ENCODE measurements at places on chromosomes 1 and 21.

DNA sequence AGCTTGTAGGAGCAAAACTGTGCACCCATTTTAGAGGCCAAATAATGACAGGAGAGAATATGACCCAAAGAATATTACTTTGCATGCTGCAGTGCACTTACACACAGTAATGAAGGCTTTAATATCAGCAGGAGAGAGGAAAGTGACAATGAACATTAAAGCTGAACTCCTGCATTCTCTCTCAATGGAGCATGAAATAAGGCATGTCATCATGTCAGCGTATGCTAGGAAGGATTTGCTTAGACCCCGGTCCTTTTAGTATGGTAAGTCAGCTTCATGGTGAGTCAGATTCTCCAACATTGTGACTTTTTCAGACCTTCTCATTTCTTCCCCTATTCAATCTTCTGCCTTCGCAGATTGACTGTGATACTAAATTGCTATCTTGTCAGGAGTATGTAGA is 210.7 kb upstream of the TMPRSS15 start:
- DNase-seq = no peak

GRCh38 chr1:57603696-57604095 is 179.8 kb upstream of the DAB1 start:
- no peak for DNase-seq

DNA sequence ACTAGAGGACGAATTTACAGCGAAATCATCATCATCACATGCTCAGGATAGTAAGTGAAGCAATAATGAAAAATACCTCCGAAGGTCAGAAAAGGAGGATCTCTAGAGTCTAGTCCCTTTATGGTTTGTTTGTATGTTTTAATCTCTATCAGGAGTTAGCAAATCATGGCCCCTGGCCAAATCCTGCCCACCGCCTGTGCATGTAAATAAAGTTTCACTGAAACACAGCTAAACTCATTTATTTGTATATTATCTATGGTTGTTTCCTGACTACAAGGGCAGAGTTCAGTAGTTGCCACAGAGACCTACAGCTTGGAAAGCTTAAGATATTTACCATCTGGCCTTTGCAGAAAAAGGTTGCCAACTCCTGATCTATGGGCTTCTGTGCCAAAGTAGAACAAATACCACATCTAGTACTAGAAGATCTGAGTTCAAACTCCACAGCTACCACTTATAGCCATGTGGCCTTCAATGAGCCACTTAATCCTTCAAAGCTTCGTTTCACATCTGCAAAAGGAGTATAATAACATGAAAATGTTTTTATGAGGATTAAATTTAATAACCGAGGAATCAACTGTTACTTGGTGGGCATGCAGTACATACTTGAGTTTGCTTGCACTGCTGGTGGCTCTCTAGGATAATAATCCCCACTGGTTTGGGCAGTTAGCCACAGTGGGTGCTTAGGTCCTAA is 94.0 kb upstream of the KIF26B start:
- DNase-seq = peak; percentile 43

- no peak for DNase-seq
Measured at GRCh38 chr1:95138223-95138622, 21.1 kb downstream of the TLCD4 start.

GRCh38 chr1:198549866-198550265 is 9.4 kb upstream of the ATP6V1G3 start:
- no peak for DNase-seq

DNA sequence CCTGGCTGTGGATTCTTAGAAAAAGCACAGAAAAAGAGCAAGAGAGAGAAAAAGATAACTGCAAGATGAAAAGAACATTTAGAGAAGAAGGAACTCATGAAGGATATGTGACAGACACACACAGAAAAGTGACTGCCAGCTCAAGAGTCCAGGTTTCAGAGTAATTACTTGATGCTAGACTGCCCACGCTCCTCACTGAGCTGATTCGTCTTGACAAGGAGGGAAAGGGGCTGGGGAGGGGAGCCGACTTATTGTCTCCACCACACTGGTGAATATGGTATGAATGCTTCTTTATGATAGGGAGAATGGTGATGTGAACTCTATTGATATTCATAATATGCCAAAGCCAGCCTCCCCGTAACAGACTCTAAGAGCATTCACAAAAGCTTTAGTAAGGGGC is 140.4 kb downstream of the BRINP2 start:
- DNase-seq = no peak

DNA sequence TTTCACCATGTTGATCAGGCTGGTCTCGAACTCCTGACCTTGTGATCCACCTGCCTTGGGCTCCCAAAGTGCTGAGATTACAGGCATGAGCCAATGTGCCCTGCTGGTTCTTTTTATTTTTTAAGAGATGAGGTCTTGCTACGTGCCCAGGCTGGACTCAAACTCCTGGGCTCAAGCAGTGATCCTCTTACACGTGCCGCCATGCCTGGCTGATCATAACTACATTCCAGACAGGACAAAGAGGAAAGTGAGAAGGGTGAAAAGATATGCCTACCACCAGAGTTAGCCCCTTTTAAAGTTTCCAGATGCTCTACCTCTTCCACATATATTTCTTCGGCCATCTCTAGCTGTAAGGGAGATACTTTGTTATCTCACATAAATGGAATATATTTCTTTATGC is 79.7 kb upstream of the SOX13 start:
- no peak for DNase-seq

- no peak for DNase-seq
Measured at GRCh38 chr21:43361493-43362296, 65.2 kb downstream of the SIK1 start.

- DNase-seq = no peak
Measured at GRCh38 chr1:160017592-160017991, 14.2 kb downstream of the PIGM start.

DNA sequence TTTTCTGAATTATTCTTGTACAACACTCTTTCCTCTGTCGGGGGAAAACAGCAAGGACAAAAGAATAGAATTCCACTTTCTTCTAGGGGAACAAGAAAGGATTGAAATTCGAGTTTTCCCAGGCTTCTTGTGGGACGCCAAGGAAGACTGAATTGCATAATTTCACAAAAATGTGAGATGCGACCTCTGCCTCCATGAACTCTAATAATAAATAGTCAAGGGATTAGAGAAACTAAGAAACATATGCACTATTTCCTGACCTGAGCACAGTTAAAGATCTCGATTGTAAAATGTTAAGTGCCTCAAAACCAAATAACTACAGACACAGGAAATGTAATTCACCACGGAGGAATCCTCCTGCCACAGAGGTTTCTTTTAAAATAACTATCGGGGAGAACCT is 117.3 kb upstream of the MARK1 start:
- no peak for DNase-seq

DNA sequence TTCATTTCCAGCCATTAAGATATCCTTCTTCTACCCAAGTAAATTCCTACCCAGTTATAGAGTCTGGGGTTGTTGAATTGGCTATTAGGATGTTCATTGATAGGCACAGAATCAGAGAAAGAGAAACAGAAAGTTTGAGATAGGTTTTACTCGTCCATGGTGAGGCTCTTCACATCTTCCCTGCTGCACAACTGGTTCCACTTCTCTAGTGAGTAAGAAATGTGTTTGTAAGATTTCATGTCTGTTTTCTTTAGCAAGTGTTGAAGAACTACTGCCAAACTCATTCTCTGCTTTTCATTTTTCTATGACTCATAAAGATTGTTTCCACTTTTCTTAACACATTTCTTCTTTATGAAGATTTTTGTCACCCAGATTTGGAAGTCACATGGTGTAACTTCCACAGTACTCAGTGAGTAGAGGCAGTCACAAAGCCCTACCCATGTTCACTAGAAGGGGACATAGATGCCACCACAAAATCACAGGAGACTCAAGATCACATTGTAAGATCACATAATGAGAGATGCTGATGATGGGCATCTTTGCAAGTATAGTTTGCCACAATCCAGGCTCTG is 152.3 kb downstream of the SNX7 start:
- DNase-seq = no peak

- no peak for DNase-seq
Measured at GRCh38 chr1:112536561-112536960, 27.8 kb downstream of the WNT2B start.

GRCh38 chr1:178725466-178726086 is 532 bp downstream of the RALGPS2 start:
- peak; percentile 44 for DNase-seq

DNA sequence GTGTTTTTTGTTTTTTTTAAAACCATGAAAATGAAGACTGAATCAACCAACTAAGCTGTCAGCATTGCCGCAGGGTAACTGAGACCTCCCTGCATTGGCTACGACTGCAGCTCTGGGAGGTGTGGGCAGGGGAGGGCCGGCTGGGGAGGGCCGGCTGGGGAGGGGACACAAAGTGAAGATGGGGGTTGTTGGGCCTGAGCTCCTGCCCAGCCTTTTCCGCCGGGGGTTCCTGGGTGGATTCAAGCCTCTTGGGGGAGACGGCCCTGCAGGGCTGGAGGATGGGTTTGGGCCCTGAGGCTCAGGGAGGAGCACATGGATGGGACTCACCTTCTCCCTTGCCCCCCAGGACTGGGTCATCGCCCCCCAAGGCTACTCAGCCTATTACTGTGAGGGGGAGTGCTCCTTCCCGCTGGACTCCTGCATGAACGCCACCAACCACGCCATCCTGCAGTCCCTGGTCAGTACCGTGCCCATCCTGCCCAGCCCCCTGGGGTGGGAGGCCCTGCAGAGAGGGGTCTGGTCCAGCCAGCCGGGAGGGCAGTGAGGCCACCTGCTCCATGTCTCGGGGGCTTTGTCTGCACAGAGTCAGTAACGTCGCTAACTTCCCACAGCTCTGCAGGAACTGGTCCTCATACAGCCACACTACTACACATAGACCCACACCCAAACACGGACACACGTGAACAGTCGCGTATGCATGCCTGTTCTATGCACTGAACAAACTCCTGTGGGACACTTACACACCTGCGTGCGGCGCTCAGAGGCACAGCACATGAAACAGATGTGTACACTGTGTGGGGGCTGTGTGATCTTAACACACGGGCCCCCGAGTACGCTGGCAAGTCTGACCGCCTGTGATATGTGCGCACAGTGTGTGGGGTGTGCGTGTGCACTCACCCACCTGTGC is 31.5 kb downstream of the BMP8A start:
- DNase-seq = no peak

- DNase-seq = no peak
Measured at GRCh38 chr1:153399401-153400055, 8.7 kb upstream of the S100A8 start.

DNA sequence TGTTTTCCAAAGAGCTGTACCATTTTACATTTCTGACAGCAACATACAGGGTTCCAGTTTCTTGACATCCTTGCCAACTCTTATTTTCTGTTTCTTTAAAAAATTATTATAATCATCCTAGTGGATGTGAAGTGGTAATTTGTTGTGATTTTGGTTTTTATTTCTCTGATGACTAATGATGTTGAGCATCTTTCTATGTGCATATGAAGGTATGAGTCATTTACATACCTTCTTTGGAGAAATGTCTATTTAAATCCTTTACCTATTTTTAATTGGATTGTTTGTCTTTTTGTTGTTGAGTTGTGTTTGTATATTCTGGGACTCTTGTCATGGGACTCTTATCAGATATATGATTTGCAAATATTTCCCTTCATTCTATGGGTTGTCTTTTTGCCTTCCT is 20.8 kb upstream of the MPC2 start:
- DNase-seq = no peak

DNA sequence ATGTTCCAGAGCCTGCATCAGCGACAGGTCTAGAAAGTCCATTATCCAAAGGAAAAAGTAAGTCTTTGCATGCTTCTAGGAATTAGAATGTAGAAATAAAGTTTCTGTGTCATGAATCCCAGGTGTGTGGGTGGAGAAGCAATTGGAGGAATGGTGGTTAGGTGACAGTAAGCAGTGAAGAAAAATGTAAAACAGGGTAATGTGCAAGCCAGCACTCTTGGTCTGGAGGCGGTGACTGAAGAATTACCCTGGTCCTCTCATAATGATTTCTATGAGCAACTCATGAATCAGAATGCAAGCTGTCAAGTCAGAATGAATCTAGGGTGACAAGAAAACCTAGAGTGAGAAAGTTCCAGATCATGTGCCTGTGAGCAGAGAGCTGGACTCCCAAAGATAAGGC is 33.6 kb downstream of the PLPPR4 start:
- DNase-seq = no peak

GRCh38 chr1:23925279-23925678 is 12.1 kb upstream of the CNR2 start:
- DNase-seq = no peak

- DNase-seq = no peak
Measured at GRCh38 chr21:38743772-38744529, 61.8 kb upstream of the ETS2 start.

DNA sequence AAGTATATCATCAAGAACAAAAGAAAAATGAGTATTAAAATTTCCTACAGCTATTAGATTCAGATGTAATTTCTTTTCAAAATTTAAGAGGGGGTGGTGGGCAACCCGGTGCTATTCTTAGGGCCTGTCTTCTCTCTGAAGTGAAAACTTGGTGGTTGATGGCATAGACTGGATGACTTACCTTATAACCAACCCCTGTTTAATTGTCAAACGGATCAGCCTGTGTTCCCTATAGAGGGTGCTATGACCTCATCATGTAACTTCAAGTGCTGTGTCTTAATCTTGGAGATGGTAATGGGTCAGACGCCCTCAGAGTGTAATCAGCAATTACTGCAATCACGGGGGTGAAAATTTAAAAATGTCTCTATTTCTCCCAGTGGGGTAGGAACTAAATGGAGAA is 176.2 kb downstream of the PCP4 start:
- DNase-seq = no peak

GRCh38 chr21:32587651-32588050 is 2.3 kb upstream of the TCP10L start:
- DNase-seq = no peak

- no peak for DNase-seq
Measured at GRCh38 chr1:236338096-236338495, 56.0 kb upstream of the EDARADD start.

DNA sequence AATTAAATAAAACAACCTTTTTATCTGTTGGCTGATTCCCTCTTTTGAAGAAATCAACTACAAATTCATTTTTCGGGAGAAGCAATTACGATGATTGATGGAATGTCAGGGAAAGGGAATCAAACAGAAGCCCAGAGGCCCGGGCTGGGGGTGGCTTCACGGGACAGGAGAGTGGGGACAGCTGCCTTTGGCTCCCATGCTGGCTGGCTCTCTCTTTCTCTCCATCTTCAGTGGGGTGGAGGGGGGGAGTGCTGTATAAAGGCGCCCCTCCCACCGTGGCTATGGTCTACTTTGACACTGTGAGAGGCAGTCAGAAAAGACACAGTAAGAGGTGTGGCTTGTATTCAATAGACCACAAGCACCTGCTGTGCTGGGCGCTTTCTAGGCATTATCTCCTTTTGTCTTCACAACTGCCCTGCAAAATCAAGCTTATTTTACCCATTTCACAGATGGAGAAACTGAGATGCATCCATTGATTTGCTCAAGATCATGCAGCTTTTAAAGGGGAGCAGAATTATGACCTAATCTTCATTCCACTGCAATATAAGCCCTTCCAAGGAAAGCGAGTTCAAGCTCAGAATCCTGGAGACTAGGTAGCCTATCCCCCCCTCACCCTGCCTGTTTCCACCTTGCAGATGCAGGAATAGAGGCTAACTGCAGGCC is 92.9 kb downstream of the GRIK3 start:
- DNase-seq = no peak

- DNase-seq = no peak
Measured at GRCh38 chr1:197198333-197198732, 51.9 kb upstream of the ASPM start.

- no peak for DNase-seq
Measured at GRCh38 chr1:93581917-93582850, 99.5 kb downstream of the BCAR3 start.

All from HuH-7.5 (cell line).